Pericardium fibroblast (primary cell): ENCODE measurements at places on chromosomes 5 and 9. TPM values are rescaled to one million over a fixed set of nuclear protein-coding genes. Genes with fewer than 3 reads are reported as not detected.

CARD6 gene
- 8.6 and 11.4 TPM in 2 replicates for total RNA-seq

NR6A1 gene
- 0.23 and 0.68 TPM in 2 replicates for total RNA-seq

NKD2 gene
- 0.09 and 62.8 TPM in 2 replicates for total RNA-seq

PALM2AKAP2 gene
- total RNA-seq: 1.8 and 1.9 TPM in 2 replicates

DMXL1 gene
- total RNA-seq: 13.1 and 34.4 TPM in 2 replicates

FAM169A gene
- total RNA-seq: not detected in 2 replicates

DBH gene
- not detected in 2 replicates for total RNA-seq

CCL21 gene
- total RNA-seq: 2.6 TPM in 1 of 2 replicates, not detected in the other
